Umbilical cord (tissue), 2 donors: ENCODE measurements at places on chromosomes 4 and X.

- no peak for DNase-seq
Observed at GRCh38 chr4:152677117-152677516, 2.7 kb downstream of the TMEM154 start.

DNA sequence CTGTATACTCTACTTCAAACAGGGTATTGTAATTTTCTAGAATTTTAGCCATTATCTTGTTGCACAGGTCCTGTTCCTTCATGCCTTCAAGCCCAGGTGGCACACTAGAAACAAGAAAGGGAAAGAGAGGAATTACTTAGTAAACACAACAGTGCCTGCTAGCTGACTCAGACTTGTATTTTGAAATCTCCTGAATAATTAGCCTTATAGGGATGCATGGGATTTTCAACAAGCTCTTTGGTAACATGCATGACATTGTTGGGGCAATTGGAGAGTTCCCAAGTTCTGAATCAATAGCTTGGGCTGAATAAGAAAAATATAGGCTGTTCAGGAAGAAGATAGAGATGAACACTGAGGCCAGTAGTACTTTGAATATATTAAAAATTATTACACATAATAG, 118.8 kb downstream of the FAM13A start:
- peak; percentile 16 for DNase-seq

DNA sequence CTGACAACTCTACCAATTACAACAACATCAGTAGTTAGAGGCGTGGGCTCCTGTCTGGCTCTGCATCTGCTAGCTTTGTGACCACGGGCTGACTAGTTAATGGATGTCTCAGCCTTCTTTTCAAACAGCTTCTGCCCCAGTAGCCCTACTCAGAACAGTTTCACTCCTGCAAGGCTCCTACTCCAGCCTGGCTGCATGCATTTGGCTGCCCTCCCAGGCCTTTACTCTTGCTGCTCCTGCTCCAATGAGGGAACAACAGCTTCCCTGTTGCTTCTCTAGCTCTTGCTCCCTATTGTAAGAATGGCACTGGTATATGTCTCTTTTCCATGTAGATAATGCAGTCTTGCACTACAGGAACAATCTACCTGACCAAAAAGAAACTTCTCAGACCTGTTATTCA, 93.3 kb downstream of the TTC29 start:
- DNase-seq = no peak

GRCh38 chr4:7694324-7694723, 245.3 kb downstream of the AFAP1 start:
- DNase-seq = no peak

- no peak for DNase-seq
Observed at GRCh38 chr4:108118505-108118904, 50.2 kb downstream of the LEF1 start.

DNA sequence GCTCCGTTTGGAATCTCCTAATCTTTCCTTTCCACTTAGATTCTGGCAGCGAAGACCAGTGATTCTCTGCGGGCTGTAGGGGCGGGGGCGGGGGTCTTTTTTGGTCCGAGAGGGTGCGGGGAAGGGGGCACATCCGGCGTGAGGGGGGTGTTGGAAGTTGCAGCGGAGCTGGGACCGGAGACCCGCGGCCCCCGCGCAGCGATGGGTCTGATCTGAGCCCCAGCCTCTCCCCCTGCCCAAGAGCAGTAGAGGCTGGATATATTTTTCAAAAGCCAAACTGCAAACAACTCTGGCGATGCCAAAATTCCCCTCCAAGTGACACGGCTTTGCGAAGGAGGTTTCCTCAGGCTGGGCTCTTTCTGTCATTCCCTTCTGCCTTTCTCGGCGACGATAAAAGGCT, 355 bp downstream of the GRID2 start:
- no peak for DNase-seq

DNA sequence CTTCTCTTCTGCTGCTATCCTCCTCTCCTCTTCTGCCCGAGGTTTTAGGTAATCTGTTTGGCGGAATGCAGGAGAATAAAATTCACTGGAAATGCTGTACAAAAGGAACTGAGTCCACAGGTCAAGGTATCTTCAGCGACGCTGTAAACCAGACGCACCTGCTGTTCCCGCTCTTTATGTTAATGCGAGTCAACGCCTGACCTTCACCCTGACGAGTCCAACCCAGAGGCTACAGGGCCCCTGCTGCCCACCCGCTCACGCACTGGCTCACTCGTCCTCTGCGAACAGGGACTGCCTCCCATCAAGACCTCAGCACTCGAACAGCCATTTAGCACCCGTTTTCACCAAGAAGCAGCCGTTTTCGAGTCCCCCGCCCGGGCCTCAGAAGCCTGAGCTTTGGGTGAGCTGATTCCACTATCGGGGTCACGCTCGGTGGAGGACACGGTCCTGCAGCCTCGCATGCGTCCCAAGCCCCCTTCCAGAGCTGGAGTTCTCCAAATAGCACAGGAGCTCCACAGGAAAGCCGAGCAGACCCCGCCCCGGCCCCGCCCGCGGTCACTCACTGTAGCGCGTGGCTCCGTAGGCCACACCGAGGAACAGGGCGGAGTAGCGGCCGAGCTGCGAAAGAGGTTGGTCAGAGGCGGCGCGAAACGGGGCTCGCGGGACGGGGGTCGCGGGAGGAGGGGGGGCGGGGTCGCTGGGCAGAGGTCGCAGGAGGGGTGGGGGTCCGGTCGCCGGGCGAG, 556 bp downstream of the ATP5ME start:
- DNase-seq = peak; percentile 35

GRCh38 chr4:31949045-31949444, 1228.9 kb downstream of the PCDH7 start:
- no peak for DNase-seq

- peak; percentile 95 for DNase-seq
Observed at GRCh38 chr4:158051401-158052235, 121.2 kb downstream of the GASK1B start.

GRCh38 chr4:140098455-140099160, 55.4 kb downstream of the MAML3 start:
- DNase-seq = no peak

DNA sequence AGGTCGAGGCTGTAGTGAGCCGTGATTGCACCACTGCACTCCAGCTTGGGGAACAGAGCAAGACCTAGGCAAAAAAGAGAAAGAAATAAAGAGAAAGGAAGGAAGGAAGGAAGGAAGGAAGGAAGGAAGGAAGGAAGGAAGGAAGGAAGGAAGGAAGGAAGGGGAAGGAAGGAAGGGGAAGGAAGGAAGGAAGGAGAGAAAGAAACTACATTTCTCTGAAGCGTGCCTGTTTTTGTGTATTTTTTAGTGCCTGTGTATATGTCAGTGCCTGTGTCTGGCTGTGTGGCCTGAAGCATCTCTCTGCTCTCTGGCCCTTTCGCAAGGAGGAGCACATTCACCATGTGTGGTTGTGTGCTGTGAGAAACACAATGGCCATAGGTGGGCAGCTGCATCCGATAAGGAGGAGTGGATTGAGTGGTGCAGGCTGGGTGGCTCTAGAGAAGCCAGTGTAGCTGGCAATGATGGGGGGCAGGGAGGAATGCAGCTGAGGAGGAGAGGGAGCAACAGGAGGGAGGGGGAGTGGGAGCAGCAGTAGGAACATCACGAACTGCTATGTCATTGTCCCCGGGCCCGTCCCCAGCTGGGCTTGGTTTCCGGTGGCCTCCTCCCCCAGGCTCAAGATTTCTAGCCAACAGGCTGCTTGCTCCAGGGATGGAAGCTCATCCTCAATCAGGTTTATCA, 11.4 kb downstream of the SYN1 start:
- DNase-seq = no peak

- peak; percentile 55 for DNase-seq
Observed at GRCh38 chr4:153318696-153319320, 25.7 kb upstream of the MND1 start.

DNA sequence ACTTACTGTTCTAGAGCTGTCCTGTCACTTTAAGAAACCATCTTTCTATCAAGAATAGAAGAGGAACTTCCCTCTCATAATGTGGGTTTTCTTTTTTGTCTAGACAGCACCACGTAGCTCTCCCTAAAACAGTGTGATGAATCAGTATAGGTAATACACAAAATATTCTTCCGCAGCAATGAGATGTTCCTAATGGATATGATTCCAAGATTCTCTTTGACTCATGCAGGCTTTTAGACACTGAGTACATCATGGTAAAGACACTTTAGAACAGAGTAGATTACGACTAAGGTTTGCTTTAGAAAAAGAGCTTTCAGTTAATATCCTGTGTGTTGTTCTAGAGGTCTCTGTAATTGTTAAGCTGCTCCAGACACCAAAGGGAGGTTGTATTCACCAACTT, 69.8 kb downstream of the PTTG2 start:
- DNase-seq = peak; percentile 46

- DNase-seq = peak; percentile 87
Observed at GRCh38 chr4:1248245-1249147, at the start of gene CTBP1. Gene CTBP1 (minus strand): TSS chr4:1249130. CDS start chr4:1241331, 7,799 bp downstream.

DNA sequence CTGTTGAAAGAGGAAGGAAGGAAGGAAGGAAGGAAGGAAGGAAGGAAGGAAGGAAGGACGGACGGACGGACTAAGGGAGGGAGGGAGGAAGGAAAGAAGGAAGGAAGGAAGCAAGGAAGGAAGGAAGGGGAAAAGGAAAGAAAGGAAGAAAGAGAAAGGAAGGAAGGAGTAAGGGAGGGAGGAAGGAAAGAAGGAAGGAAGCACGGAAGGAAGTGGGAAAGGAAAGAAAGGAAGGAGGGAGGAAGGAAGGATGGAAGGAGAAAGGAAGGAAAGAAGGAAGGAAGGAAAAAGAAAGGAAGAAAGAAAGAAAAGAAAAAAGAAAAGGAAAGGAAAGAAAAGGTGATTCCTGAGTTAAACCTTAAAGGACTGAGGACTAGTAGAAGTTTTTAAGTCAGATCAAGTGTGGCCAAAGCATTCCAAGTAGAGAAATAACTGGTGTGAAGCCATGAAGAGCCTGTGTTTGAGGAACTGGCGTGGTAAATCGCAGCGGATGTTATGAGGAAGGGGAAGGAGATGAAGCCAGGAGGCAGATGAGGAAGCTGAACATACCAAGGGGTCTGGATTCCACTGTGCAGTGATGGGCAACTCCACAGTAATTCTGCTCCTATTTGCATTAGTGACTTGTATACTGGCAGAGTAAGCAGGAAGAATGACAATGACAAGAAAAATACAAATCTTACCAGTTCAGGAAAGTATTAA, 163.5 kb downstream of the MGST2 start:
- no peak for DNase-seq

DNA sequence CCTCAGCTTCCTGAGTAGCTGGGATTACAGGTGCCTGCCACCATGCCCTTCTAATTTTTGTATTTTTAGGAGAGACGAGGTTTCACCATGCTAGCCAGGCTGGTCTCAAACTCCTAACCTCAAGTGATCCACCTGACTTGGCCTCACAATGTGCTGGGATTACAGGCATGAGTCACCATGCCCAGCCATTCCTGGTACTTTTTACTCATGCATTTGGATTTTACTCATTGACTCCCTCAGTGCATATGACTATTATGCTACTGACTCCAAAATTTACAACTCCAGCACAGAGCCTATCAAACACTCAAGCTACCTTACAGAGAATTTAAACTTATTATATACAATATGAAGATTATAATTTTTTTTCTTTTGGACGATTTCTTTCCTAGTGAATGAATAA, 199.9 kb downstream of the CXXC4 start:
- DNase-seq = no peak

DNA sequence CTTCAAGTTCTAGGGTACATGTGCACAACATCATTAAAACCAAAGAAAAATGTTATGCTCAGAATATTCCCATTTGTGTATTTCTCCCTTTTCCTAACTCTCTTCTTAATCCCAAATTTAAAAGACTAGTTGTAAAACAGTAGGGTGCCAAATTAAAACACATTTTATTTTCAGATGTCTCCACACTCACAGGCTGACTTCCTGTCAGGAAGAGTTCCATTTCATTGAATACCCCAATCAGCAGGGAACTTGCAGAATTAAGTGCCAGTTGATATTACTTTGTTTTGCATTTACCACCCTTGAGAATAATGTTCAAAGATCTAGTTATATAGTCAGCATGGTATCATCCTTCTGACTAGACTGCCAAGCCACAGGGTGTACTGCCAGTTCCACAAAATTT, 207.9 kb downstream of the MAB21L2 start:
- no peak for DNase-seq

- no peak for DNase-seq
Observed at GRCh38 chrX:54820737-54821136, 13.2 kb downstream of the MAGED2 start.

- DNase-seq = no peak
Observed at GRCh38 chrX:13491061-13491460, 78.3 kb upstream of the EGFL6 start.

- DNase-seq = no peak
Observed at GRCh38 chr4:109278594-109279031, 23.8 kb downstream of the COL25A1 start.

- peak; percentile 72 for DNase-seq
Observed at GRCh38 chr4:118417325-118417724, 64.5 kb upstream of the PRSS12 start.

- DNase-seq = no peak
Observed at GRCh38 chr4:10554121-10554520, 96.9 kb upstream of the ZNF518B start.
